Right ventricle myocardium inferior (tissue), 1 donor: ENCODE measurements at places on chromosomes 1 and 21.

DNA sequence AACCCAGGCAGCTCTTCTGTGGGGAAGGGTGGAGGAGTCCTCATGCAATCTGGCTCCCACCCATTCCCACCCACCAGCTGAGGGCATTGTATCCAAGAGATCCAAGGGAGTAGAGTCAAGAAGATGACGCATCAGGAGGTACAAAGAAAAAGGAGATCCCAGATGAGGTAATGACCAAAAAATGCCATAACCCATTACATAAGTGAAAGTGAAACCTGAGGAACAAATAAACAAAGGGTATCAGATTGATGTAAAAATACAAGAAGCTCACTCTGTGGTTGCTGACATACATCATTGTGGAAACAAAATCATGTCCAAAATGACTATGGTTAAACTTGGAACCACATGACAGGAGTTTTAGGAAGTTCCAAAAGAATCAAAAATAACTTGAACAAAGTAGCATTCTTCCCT lies 42.5 kb downstream of the CCN1 start:
- no peak for DNase-seq

- DNase-seq: no peak
These were observed 40.2 kb upstream of the SIPA1L2 start for GRCh38 chr1:232669981-232670747.

DNA sequence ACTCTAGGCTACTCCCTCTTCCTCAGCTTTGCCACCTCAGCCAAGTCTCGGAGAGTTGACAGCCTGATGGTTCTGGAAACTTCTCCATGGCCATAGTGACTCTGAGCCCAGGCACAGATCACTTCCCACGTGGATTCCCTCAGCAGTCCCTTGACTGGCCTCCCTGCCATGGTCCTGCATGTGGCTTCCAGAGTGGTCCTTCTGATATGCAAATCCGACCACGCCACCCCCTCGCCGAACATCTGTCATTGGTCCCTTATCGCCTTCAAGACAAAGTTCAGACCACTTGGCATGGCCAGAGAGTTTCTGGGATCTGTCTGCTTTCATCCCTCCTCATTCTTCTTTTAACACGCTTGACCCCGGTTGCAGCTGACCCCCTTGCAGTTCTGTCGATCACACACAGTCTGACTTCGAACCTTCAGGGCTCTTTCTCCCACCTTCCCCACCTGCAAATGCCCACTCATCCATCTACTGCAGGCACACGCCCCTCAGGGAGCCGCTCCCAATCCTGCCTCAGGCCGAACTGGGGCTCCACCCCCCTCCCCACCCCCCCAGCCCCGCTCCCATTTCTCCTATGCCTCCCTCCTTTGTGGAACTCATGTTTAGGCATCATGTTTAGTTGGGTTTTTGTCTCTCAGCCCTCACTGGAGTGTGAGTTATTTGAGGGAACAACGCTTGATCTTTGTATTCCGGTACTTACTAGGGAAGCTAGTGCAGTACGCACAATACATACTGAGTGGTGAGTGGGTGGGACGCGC lies 29.0 kb downstream of the KIAA1614 start:
- peak; percentile 33 for DNase-seq

DNA sequence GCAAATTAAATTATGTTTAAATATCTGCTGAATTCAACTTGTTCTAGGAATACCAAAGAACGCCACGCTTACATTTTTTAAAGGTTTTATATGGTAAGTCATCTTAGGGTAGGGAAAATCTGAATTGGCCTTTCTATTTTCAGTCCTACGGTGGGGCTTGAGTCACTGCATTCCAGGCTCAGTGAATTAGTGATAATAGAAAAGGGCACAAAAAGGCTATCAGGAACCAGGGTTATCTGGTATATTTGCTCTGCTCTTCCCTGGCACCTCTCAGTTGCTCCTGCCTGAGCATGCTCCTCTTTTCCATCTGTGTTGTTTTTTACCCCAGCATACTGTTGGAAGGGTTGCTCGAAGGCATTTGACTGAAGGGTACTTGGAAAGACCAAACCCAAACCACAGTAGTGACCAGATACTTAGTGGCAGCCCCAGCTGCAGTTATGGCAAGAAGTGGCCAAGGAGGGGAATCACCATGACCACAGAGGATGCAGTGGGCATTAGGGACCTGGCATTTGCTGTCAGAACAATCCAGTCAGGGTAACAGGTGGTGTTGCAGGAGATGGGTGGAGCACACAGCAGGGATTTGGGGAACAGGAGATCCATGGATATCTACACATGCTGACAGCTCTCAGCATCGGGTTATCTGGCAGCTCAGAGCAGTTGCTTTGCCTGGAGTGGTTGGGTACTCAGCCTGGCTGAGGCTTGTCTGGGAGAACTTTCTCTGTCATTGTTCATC lies 2.3 kb downstream of the OVAAL start:
- DNase-seq: no peak
